ENCODE measurements at places on chromosomes 7 and 10.

GRCh38 chr10:102240467-102241031 is 763 bp downstream of the PITX3 start:
- DNase-seq = no peak

GRCh38 chr7:54831644-54832095 is 72.7 kb upstream of the SEC61G start:
- no peak for DNase-seq

GRCh38 chr10:109912335-109913281 is 10.7 kb downstream of the XPNPEP1 start:
- DNase-seq = no peak

GRCh38 chr10:128014236-128014635 is 107.3 kb downstream of the PTPRE start:
- DNase-seq = no peak

DNA sequence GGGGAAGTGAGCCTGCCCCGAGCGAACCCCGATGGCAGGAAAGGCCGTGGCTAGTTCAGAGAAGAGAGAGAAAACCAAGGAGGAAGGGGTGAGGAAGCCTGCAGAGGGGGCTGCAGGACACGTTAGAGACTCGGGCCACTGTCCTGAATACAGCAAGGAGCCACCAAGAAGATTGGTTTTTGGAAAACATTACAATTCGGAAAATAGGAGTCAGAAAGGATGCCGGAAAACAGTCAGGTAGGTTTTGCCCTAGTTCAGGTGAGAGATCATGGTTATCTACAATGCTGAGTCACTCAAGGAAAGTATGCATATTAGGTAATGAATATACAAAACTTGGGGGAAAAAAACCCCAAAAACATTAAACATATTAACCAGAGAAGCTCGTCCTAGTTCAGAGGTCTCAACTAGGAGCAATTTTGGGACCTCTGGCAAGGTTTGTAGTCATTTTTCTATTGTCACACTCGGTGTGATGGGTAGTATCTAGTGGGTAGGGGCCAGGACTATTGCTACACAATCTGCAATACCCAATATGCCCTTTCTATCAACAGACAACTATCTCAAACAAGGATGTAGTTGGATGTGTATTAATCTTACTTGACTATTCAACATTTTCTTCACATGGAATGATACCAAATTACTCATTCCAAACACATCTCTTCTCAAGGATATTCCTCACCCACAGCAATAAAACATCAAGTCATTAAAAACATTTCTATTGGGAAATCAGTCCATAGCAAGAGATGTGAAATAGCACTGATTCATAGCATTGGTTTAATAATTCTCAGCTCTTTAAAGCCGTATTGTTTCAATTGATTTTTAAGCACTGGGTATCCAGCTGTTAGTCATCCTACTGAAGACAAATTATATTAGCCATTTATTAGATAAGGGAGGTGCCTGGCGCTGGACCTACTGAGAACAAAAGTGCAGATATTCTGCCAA is 74.4 kb upstream of the RSU1 start:
- DNase-seq = peak; percentile 59

DNA sequence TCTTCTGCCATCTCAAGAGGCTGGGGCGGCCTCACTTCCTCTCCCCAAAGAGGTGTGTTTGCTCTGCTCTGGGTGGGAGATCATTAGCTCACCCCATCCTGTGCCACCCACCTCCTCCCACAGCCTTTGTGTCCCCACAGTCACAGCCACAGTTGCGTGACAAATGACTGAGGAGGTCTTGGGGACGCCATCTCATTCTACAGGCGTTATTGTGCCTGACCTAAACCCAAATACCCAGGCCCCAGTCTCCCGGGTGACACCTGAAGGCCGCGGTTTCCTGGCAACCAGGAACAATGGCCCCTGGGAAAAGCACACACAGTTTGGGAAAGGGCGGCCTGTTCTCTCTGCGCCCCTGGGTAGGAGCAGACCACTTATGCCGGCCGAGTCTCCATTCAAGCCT is 51.6 kb downstream of the SLIT1 start:
- no peak for DNase-seq

DNA sequence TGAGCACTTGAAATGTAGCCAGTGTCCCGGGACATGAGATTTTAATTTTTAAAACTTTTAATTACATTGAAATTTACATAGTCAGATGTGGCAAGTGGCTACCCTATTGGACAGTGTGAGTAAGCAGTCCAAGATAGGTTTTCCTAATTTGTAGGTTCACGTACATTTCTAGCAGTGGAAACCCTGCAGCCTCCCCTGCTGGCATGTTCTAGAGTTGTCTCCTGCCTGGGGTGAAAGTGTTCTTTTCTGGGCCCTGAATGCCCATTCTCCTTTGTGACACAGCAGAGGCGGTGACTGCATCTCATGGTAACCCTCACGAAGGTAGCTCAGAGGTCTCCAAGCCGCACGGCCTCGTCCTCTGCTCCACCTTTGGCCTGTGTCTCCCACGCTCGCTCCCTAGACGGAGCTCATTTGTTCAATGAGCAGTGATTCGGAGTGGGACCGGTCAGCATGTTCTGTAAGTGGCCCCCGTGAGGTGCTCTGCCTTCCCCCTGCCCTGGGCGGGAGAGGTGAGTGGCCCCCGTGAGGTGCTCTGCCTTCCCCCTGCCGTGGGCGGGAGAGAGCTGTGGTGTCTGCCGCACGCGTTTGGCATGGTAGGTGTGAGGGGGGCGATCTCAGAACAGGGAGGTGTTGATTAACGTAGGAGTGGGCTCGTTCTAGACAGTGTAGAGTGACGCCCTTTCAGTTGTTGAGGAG is 18.0 kb downstream of the WDR37 start:
- DNase-seq = no peak

DNA sequence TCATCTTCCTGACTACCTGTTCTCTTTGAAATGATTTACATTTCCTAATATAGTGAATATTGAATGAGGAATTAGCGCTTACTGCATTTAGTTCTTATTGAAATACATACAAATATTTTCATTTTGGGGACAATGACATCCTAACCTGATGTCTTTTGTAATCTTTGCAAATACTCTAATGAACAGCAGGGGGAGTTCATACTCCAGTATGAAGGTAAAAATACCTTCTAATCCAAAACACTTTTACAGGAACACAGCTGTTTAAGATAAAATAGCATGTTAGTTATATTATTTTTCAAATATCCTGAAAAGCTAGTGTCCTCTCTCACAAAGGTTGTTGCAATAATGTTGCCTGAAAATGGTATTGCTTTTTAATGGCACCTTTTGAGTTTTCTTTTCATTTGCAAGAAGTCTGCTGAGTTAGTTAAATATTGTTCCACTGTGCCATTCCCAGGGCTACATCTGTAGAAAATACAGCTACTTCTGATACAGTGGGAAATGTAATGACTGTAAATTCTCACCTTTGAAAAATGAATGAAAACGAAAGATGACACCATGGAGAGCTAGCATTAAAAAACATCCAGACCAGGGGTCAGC is 400.0 kb downstream of the PHF14 start:
- DNase-seq = no peak

GRCh38 chr10:93850031-93851015 is 43.5 kb upstream of the SLC35G1 start:
- DNase-seq = no peak

GRCh38 chr10:77629775-77630506 is 7.7 kb downstream of the KCNMA1 start:
- no peak for DNase-seq

DNA sequence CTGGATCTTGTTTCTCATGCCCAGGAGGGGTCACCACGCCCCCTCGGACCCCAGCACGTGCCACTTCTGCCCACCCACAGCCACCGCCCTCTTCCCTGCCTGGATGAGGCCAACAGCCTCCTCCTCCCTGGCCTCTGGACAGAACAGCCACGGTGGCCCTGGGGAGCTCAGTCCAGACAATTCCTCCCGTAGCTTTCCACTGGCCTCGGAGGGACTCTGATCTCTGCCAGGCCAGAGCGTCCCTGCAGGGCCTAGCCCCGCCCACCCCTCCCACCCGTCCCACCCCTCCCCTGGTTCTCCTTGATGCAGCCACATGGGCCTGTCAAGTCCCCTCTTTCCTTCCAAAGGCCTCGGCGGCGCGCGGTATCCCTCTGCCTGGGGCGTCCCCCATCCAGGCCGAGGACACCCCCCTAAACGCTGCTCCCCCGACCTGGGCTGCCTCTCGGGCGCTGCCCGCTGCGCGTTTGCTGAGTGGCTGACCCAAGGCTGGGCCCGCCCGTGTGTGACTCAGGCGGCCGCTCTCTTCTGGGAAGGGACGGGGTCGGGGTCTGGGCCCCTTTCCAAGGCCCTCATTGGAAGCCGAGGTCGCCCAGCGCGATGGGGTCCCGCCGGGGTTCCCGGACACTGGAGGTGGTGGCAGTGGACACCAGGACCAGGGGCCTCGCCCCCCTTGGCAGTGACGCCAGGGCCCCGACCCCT is 557 bp downstream of the TMEM120A start:
- DNase-seq = no peak

- DNase-seq = no peak
These were observed 6.2 kb downstream of the PYROXD2 start for GRCh38 chr10:98408799-98409198.

DNA sequence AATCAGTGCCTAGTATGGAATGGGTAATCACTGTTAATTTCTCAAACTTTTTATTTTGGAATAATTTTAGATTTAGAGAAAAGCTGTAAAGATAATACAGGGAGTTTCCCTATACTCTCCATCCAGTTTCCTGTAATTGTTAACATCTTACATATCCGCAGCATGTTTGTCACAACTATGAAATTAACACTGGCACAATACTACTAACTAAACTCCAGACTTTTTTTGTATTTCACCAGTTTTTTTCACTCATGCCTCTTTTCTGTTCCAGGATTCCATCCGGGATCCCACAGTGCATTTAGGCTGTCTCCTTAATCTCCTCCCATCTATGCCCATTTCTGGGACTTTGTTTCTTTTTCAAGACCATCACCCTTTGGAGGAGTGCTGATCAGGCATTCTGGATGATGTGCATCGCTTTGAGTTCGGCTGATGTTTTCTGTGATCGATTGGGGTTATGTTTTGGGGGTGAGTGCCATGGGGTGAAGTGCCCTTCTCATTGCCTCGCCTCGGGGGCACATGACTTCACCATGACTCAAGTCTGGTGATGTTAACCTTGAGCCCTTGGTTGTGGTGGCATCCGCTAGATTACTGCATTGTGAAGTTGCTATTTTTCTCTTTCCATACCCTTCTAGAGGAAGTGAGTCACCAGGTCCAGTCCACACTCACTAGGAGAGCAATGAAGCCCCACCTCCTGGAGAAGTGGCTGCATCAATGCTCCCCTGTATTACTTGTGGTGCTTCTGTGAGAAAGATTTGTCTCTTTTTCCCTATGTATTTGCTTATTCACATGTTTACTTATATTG is 43.9 kb upstream of the GRB10 start:
- DNase-seq = no peak

DNA sequence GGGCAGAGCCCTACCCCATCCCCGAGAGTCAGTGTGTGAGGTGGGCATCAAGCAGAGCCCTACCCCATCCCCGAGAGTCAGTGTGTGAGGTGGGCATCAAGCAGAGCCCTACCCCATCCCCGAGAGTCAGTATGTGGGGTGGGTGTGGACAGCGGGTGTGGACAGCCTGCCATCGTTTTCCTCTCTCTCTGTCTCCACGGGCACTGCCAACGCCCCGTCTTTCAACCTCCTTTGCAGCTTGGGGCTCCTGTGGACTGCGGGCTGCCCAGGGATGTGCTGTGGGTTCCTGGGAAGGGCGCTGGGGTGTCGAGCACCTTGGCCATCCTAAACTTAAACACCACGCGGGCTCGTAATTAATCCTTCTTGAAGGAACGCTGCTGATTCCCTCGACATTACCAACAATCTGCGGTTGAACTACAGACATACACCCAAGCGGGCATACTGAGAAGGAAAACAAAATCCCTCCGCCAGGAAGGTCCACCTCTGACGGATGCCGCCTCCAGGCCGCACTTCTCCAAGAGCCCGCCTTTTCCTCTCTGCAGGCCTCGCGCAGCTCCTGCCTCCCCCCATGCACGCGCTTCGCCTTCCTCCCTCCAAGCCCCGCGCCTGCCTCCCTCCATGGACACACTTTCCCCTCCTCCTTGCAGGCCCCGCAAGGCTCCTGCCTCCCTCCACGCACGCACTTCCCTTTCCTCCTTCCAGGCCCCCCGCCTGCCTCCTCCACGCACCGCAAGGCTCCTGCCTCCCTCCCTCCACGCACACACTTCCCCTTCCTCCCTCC is 65.1 kb downstream of the ADARB2 start:
- no peak for DNase-seq

GRCh38 chr7:1696671-1697498 is 26.8 kb downstream of the ELFN1 start:
- no peak for DNase-seq

DNA sequence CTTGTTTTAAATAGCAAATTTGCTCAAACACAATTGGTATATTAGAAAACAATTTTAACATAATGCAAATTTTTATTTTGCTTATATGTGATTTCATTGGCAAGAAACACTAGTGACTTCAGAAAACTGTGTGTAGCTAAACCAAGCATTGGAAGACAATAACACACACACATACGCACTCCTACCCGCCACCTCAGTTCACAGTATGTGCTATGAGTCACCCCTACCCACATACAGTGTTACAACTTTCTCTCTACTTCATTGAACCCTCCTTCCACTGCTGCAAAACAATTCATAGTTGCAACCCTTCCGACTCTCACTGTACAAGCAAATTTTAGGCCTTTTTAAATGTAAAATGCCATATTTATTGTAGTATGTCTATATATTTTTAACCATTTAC is 119.9 kb upstream of the THSD7A start:
- no peak for DNase-seq

DNA sequence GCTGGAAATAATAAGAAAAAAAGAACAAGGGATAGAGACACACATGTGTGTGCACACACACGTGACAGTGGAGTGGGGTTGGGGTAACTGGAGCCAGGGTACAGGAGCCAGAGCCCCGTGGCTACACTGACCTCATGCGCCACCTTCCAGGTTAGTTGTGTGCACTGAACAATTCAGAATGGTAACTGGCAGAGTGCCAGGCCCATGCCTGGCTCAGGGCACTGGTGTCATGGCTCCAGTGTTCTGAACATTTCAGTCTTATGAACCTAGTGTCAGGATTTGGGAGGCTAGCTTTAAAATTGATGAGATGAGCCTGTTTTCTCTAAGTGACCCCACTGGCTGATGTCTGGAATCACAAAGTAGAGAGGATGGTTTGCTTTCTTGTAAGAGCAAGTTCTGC is 269.6 kb downstream of the SORCS3 start:
- no peak for DNase-seq
